ENCODE measurements at places on chromosomes 1 and 21.
A peak's percentile ranks its signal among the peaks of the same experiment; 100 is the strongest.

DNA sequence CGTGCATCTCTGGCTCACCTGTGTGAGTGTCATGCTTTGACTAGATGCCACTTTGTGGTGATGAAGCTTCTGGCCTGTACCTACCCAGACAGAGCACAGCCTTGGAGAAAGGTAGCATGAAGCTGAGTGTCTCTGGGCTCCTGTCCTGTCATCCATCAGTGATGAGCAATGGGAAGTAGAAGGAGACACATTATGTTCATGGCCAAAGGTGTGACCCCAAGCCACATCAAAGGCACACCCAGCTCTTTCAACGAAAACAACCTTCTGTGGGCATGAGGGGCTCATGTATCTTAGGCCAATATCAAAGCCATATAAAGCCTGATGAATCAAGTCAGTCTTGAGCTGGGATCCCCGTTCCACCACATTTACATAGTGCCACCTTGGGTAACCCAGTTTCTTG, 1.0 kb upstream of the CLIC6 start:
- no peak for DNase-seq

GRCh38 chr1:37096523-37096922, 62.2 kb upstream of the GRIK3 start:
- DNase-seq, result peak; percentile 51

DNA sequence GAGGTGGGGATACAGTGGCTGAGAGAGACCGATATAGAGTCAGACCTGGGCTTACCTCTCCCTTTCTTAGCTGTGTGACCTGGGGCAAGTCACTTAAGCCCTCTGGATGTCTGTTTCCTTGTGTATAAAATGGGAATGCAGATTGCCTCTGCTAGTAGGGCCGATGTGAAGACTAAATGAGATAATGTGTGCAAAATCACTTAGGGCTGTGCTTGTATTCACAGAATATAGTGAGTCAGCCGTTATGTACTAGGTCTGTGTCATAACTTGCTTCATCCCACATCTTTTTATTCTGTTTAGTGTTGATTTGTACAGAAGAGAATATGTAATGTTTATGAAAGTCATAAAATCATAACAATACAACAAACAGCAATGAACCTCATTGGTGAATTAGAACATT, 56.0 kb downstream of the PTPRU start:
- DNase-seq, result no peak

GRCh38 chr1:91148641-91149069, 126.8 kb upstream of the ZNF644 start:
- DNase-seq, result no peak

- DNase-seq, result no peak
Measured at GRCh38 chr1:71780681-71781080, 501.7 kb downstream of the NEGR1 start.

DNA sequence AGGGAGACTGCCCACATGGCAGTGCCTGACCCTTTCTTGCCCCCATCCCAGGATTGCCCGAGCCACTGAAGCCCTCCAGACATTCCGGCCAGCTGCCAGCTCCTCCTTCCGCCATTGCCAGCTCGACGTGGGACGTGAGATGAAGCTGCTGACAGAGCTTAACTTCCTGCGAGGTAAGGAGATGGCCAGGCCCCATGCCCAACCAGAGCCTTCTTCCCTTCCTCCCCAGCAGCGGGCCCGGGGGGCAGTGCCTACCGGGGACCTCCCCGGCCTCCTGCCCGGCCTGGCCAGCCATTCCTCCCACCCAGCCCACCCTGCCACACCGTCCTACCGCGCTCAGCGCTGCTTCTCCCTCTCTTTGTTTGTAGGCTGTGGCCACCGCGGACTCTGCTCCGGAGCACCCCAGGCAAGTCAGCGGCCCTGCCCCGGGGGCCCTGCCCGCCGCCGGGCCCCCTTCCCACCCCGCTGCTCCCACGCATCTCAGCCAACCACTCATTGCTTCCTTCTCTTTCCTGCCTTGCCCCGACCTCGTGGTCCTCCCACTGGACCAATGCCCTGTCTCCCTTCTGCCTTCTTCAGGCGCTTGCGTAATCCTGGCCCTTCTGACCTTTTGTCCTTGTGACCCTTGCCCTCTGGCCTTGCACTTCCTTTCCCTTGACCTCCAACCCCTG, 4.9 kb downstream of the TRIM46 start:
- peak; percentile 48 for DNase-seq

DNA sequence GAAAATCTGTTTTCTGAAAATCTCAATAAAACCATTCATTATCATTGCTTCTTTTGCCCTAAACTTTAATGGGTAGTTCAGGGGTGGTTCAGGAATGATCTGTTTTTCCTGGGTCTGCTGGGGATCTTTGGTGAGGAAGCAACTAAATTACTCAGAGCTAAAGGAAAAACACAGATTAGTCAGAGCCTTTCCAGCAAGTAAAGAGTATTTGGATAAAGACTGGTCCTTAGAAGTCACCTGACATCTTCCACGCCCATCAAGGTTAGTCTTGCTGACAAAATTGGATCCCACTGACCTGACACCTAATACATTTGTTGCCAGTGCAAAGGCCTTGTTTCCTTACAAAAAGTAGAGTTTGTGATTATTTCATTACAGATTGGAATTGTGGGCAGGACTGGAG, 24.2 kb downstream of the HSPA13 start:
- DNase-seq, result no peak

DNA sequence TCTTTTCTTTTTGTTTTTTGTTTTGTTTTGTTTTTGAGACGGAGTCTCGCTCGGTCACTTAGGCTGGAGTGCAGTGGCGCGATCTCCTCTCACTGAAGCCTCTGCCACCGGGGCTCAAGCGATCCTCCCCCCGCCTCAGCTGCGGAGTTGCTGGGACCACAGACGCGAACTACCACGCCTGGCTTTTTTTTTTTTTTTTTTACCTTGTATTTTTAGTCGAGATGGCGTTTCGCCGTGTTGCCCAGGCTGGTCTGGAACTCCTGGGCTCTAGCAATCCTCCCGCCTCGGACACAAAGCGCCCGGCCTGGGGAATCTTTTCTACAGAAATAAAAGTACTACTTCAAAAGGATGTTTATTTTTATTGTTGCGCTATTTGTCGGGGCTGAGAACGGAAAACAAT, 1.1 kb upstream of the SETDB1 start:
- DNase-seq, result no peak

- DNase-seq, result no peak
Measured at GRCh38 chr1:47782414-47783166, 214.6 kb downstream of the TRABD2B start.

GRCh38 chr1:93155335-93155734, 24.9 kb downstream of the TMED5 start:
- no peak for DNase-seq

DNA sequence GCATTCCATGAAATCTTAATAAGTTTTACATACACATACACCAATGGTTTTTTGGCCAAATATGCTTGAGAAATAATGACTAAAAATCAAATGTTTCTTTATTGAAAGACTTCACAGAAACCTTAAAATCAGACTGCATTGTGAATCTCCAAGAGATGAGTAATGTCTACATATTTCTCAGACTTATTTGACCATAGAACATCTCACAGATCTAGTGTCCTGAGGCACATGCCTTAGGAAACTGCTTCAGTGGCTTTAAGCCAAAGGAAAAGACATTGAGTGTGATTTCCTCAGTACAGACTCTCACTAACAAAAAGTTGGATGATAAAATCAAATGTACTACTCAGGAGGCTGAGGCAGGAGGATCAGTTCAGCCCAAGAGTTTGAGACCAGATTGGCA, 6.2 kb upstream of the C1orf105 start:
- DNase-seq, result no peak

DNA sequence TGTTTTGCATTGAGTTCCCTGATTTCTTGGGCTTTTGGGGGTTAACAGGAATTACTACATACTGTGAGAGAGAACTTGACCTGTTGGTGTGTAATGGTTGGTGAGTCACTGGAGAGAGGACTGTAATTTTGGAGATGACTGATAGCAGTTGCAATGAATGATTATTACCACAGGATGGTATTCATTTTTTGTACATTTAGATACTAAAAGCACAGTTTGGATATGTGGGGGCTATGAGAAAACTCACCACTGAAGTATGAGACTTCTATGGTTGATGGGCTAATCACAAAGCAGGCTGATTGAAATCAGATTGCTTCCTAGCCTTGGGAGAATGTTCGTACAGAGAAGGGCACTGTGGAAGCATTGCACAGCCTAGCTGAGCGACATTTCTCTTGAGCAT, 1571.3 kb upstream of the PRMT6 start:
- DNase-seq, result no peak

DNA sequence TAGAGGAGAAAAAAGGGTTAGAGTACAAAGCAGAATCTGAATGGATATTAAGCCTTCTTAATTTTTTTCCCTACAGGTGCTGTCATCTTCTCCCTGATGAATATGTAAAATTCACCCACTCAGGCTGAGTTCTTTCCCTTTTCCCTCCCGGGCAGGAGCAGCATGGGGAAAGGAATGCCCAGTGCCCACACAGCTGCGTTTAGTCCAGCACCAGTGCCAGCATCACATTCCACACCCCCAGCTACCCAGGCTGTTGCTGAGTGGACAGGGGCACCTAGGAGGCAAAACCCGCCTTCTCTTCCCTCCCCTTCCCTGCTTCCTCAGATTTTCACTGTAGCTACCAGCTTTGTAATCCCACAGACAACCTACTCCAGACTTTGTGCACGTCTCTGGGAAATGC, 3.4 kb upstream of the CADM3 start:
- no peak for DNase-seq

DNA sequence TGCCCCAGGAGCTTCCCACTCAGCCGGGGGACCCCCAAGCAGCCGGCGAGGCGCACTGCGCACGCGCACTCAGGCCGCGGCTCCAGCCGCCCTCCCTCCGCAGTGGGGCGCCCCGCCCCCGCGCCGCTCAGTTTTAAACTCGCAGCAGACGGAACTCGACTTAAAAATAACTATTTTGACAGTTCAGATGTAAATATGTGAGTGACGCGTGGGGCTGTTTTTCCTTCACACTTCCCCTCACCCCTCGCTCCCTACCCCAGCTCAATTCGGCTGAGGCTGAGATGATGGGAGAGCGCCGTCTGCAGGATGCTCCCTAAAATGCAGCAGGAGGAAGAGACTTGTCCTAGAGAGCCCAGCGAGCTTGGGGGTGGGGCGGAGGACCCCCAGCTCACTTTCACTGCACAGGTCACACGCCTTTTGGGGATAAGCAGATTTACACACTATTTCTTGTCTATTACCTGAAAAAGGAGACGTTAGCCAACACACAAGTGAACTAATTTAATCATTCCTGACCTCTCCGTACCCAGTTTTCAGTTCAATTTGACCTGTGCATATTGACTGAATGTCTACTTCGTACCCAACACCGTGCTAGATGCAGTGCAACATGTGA, 8.9 kb upstream of the LEMD1 start:
- peak; percentile 89 for DNase-seq

- DNase-seq, result no peak
Measured at GRCh38 chr1:240094041-240094722, 2.5 kb downstream of the FMN2 start.

DNA sequence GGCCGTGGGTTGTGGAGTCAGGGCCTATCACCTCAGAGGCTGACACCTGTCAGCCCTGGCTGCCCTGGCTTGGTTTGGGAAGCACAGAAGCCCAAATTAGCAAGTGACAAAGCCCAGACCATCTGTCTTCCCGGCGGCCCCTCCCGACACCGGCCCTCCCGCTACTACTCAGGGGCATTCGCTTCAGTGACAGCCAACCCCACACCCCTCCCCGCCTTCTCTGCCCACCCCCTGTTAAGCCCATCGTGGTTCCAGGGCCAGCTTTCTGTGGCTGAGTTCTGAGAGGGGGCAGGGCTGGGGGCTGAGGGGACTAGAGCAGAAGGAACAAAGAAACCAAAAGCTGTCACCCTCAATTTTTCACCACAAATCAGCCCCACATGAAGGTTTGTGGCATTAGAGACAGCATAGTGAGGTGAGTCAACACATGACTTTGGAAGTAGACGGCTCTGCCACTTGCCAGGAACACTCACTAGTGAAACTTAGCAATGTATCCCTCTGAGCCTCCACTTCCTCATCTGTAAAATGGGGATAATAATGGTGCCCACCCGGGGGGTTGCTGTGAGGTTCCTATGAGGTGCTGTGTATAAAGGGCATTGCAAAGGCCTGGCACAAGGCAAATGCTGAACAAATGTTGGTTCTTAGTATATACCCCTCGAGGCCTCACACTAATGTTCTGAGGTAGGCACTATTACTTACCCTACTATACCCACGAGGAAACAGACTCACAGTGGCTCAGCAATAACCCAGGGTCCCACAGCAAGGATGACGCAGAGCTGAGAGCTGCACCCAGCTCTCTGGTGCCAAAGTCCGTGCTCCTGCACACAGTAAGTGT, 5.2 kb upstream of the TNNI1 start:
- DNase-seq, result no peak

GRCh38 chr1:242146652-242147051, 147.8 kb upstream of the MAP1LC3C start:
- no peak for DNase-seq

- DNase-seq, result no peak
Measured at GRCh38 chr21:25953659-25954058, 216.9 kb downstream of the APP start.

DNA sequence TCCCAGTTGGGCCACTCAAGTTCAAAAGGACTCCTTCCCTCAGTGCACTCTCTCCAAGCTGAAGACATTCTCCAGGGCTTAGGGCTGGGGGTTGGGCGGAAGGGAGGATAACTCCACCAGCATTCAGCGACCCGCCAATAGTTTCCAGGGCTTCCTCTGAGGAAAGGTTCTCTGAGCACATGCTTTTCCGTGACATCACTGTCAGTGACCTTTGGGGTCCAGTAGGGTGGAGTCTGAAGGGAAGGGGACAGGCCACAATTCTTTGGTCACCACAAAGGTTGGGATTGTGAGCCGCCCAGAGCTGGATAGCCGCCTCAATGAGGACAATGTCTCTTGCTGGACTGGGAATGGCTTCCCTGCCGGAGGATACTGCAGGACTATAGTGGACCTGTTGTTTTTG, 22.8 kb upstream of the RXRG start:
- DNase-seq, result no peak

DNA sequence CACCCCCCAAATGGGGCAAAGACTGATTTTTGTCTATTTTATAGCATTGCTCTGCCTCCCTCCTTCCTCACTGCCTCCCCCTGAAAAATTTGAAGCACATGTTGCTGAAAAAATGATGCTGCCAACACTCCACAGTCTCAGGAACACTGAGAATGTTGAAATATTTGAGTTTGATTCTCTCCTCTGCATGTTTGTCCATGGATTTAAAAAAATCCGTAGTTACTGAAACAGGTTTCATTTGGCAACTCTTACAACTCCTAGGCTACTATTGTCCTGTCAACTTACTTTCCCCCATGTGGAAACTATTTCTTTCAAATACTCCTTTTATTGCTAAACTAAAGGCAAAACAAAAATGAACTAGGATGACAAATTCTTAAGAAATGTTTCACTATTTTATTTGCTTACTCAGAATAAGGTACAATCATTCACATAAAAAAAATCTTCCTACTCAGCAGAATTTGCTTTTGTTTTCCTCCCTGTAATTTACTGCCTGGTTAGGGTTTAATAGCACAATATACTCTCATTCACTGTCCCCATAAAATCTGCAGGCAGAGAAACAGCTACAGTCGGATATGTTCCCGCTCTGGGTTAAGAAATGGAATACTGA, 50.2 kb downstream of the C21orf91 start:
- DNase-seq, result no peak

DNA sequence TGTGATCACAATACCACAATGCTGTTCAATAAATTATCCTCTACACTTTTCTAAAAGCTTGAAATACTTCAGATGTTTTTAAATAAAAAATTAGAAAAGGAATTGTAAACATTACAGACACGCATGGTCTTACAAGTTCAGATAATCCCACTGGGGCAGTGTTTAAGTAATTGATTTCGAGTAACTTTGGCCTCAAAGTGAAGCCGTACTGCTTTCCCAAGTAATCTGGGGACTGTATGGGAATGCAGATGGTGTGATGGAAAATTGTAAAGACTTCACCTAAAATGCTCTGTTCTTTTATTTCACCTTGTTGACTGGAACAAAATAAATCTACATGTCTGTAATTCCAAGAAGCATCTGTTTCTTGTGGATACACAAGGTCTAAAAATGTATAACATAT, 401.7 kb upstream of the LYPLAL1 start:
- no peak for DNase-seq

Measured in K562 (cell line).